ENCODE measurements at places on chromosomes 1 and 21. TPM values are rescaled to one million over a fixed set of nuclear protein-coding genes. Genes with fewer than 3 reads are reported as not detected.

Gene TP73
- total RNA-seq: 2.7 TPM

Gene S100A5
- 5.4 TPM for total RNA-seq

Gene KRTAP10-10
- not detected for total RNA-seq

Gene RPL22
- total RNA-seq: 464 TPM

Gene THEM5
- not detected for total RNA-seq

Gene CNR2
- total RNA-seq: 0.16 TPM

Gene HMGB4
- not detected for total RNA-seq

Gene FAM131C
- total RNA-seq: 0.41 TPM

Gene SLC39A1
- total RNA-seq: 41.2 TPM

Gene KLHDC8A
- not detected for total RNA-seq

Measured in T-helper 2 cell treated with Interferon-gamma antibody and Interleukin-4, amounts not matched to agents 100 ng/mL and 5 ng/mL, for 36 hours (primary cell).